ENCODE measurements at places on chromosomes 13 and 19. TPM values are rescaled to one million over a fixed set of nuclear protein-coding genes. Genes with fewer than 3 reads are reported as not detected.
A peak's percentile ranks its signal among the peaks of the same experiment; 100 is the strongest.

- DNase-seq: no peak
Measured at GRCh38 chr13:52109116-52109670, 19.7 kb downstream of the NEK5 start.

GRCh38 chr13:84903391-84903790 lies 895.8 kb downstream of the SLITRK6 start:
- DNase-seq: no peak

DNA sequence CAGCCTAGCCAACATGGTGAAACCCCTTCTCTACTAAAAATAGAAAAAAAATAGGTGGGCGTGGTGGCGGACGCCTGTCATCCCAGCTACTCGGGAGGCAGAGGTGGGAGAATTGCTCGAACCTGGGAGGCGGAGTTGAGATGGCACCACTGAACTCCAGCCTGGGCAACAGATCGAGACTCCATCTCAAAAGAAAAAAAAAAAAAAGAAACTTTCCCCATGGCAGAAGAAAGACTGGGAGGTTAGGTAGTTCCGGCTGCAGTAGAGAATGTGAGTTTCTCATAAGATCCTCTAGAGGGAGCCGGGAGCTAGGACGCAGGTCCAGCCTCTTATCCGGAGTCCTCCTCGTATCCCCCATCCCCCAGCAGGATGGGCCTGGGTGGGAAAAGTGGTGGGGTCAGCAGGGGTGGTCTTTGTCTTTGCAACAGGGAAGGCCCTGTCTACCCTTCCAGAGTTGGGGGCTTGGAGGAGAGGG lies 13.2 kb upstream of the CREB3L3 start:
- peak; percentile 66 for DNase-seq

Gene LGALS7B
- total RNA-seq: not detected

DNA sequence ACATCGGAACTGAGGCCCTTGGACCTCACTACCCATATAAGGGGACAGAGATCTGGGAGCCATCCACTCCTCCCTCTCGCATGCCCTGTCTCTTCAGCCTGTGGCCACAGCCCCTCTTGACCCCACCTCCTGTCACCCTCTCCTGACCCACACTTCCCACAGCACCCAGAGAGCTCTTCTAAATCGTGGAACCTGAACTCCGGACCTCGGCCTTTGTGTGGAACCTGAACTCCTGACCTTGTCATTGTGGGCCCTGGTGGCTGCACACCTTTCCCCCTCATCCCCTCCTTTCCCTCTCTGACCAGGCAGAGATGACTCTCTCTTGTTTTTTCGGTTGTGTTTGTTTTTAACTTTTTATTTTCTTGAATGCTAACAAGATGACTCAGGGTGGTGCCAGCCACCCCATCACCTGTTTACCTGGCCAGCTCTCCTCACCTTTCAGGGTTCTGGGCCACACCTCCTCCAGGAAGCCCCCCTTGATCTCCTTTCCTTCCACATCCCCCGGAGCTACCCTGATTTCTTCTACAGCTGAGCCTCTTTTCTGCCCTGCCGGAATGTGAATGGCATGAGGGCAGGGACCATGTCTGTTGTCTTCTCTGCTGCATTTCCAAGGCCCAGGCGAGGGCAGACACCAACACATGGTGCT lies 5.1 kb downstream of the MRPL4 start:
- no peak for DNase-seq

DNA sequence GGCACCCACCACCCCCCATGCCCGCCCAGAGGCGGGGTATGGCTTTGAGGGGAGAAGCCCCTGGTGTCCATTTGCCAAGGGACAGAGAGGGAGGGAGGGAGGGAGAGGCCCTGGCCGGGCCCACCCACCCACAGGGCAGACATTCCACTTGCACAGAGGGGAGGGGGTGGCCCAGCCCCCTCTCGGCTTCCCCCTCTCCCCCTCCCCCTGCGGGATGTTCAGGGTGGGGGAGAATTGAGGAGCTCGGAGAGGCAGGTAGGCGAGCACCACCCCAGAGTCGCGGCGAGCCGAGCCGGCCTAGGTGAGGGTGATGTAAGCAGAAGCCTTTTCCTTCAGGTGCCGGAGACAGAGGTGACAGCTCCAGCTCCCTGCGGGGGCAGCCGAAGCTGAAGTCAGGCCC lies 12.3 kb downstream of the DPF1 start:
- DNase-seq: no peak

Gene SIGLEC12
- 0.22 TPM for total RNA-seq

DNA sequence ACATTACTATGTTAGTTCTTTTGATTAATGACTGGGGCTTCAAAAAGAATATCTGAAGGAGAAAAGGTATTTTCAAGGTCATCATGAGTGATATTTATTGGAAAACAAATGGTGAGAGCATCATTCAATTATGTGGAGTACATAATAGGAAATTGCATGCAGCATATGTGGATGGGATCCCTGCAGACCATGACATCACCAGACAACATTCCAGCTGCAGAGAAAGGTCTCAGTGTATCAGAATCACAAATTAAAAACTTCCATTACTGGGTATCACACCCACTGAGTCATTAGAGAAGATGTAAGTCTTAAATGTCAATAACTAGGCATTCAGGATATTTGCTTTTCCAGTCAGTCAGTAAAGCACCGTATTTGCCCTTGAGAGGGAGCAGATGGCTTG lies 574.4 kb upstream of the SLC10A2 start:
- DNase-seq: no peak
